ENCODE measurements at places on chromosomes 4 and X. TPM values are rescaled to one million over a fixed set of nuclear protein-coding genes. Genes with fewer than 3 reads are reported as not detected.

The HTR2C gene
- total RNA-seq, result not detected

The RRH gene
- total RNA-seq, result not detected

The PI4K2B gene
- total RNA-seq, result 19.3 TPM

The ETDB gene
- not detected for total RNA-seq

The ARHGAP6 gene
- total RNA-seq, result 2.2 TPM

The SMIM10L2A gene
- 0.17 TPM for total RNA-seq

The ADH1C gene
- total RNA-seq, result 0.34 TPM

The LIN54 gene
- 13.5 TPM for total RNA-seq

The RAP2C gene
- total RNA-seq, result 12.0 TPM

The SCRG1 gene
- total RNA-seq, result under 0.01 TPM

The SSX2 gene
- not detected for total RNA-seq

The DRD5 gene
- not detected for total RNA-seq

The TAF7L gene
- total RNA-seq, result 0.17 TPM

The BCOR gene
- total RNA-seq, result 6.5 TPM

The GAGE2A gene
- not detected for total RNA-seq

The ZNF711 gene
- 1.6 TPM for total RNA-seq

The UGT2B28 gene
- total RNA-seq, result not detected

The WDFY3 gene
- 21.2 TPM for total RNA-seq

The PAGE2 gene
- total RNA-seq, result not detected

The PRDM8 gene
- total RNA-seq, result 5.2 TPM

The CLDN2 gene
- total RNA-seq, result not detected

The PCDH19 gene
- not detected for total RNA-seq

The NPY2R gene
- total RNA-seq, result under 0.01 TPM

The KDR gene
- 0.74 TPM for total RNA-seq
